ENCODE measurements at places on chromosomes 7 and 10. TPM values are rescaled to one million over a fixed set of nuclear protein-coding genes. Genes with fewer than 3 reads are reported as not detected.

The CLCN1 gene
- total RNA-seq, result not detected

The FOXP2 gene
- total RNA-seq, result not detected

The NUTM2D gene
- 1.9 TPM for total RNA-seq

The OPN4 gene
- total RNA-seq, result not detected

The TRPV5 gene
- total RNA-seq, result not detected

The CNPY1 gene
- not detected for total RNA-seq

The PRSS37 gene
- not detected for total RNA-seq

The ATRNL1 gene
- total RNA-seq, result 0.41 TPM

The LGI1 gene
- total RNA-seq, result not detected

The FAM221A gene
- 4.6 TPM for total RNA-seq

DNA sequence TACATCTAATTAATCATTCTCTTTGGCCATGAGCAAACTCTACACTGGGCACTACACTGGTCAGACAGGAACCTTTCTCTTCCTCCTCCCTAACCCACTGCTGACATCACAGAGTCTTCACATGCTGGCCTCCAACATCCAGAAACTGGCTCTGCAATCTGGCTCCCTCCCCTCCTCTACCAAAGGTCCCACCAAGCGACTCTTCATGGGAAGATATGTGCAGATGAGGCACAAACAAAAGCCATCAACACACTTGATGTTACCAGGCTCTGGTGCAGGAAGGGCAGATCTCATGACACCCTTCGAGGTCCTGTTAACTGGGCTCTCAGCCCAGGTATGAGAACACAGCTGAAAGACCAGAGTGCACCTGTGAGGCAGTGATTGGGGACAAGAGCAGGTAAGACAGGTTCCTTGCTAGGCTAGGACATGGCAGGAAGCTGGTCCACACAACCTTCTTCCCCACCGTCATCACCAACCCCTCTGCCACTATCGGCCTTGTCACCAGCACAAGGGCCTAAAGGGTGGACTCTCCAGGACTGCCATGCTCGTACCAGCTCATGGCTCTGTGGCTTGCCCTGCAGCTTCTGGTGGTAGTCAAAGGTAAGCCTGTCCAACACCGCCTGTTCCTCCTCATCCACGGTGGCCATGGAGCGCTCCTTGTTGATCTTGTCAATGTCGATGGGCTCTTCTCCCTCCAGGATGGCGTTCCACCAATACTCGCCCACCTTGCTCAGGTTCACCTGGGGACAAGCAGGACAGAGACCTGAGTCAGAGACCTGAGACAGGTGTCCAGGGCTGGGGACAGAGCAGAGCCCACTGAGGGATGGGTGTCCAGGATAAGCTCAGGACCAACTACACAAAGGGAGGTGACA lies 66.6 kb upstream of the CAMK2B start:
- no peak for DNase-seq

DNA sequence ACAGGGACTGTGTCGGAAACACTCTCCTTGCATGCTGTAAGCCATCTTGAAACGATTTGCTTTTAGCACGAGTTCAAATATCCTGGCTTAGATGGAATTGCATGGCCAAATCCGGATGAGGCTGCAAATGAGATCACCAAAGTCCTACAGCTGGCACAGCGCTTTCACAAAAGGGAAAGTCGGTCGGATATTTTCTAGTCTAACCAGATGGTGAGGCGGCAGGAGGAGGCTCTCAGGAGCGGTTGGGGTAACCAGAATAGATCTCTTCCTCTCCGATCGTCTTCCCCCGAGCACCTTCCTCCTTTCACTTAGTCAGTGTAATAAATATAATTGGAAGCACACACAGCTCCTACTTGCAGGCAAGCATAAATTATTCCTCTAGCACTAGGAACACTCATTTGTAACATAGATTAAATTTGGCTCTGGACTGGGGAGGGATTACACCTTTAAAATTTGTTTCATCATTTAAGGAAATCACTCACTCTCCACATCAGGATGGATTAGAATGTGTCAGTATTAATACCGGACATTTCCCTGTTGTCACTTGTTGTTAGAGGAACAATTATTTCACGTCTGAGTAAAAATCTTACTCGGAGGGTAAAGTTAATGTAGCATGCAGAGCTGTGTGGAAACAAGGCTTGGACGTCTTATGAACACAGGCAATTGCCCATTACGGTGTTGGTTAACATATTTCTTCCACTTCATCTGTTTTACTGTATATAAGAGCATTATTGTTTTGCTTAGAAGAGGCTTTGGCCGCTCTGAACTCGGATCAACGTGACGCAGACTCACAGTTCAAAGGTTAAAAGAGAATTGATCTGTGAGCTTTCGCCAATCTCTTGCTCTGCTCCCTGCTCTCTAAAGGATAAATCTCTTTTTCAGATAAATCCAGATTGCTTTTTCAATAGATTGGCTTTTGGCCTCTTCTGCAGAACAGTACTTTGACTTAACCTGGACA lies 857.9 kb downstream of the TYW1 start:
- no peak for DNase-seq

DNA sequence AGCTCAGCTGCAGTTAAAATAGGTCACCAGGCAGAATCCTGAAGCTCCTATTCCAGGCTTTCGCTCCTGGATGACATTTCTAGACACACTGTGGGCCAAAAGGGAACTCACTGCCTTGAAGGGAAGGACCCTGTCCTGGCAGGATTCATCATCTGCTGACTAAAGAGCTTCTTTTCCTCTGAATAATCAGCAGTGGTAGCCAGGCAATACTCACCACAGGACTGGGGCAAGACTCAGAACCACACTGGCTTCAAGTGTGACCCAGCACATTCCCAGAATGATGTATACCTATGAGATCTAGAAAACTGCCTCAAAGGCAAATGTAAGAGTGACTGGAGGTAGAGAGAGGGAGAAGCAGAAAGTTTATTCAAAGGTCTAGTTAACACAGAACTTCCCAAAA lies 29.5 kb upstream of the EBF3 start:
- no peak for DNase-seq

GRCh38 chr10:45470098-45471012 lies 96.3 kb downstream of the ALOX5 start:
- peak; percentile 45 for DNase-seq

DNA sequence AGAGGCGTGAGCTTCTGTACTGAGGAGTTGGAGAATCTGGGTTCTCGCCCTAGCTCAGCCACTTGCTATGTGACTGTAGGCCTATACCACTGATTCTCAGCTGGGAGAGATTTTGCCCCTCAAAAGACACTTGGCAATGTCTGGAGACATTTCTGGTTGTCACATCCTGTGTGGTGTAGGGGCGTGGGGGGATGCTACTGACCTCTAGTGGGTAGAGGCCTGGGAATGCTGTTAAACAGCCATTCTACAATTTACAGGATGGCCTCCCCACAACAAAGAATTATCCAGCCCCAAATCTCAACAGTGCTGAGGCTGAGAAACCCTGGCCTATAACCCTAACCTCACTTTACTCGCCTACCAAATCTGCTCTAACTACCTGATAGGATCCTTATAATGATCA lies 58.8 kb upstream of the GAD2 start:
- no peak for DNase-seq

GRCh38 chr10:123158682-123159081 lies 4.5 kb downstream of the BUB3 start:
- no peak for DNase-seq

DNA sequence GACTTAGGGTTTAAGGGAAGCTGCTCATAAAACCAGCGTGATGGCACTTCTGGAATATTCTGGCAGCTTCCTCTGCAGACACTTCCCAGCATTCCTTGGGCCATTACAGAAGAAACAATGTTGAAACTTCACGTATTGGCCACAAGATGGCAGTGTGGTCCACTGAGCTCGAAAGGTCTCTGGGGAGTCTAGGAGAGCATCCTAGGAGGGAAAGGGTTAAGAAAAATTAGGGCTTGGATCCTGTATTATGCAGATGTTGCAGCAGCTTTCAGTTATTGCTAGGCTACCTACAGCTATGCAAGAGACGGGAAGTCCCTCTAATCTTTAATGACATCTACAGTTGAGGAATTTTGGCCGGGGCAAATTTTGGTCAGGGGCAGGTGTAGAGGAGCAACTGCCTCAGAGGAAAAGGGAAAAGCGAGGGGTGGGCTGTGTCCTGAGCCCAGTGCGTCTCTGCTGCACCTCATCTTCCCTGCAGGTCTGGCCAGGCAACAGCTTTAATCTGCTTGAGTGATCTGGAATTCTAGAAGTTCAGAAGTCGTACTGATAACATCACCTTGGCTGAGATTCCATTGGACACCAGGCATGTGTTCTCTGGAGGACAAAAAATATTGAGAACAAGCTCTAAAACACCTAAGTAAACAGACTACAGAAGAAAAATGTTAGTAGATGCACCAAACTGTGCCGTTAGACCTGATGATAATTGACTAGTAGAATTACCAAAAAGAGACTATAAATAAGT lies 220.8 kb upstream of the PRSS58 start:
- no peak for DNase-seq

DNA sequence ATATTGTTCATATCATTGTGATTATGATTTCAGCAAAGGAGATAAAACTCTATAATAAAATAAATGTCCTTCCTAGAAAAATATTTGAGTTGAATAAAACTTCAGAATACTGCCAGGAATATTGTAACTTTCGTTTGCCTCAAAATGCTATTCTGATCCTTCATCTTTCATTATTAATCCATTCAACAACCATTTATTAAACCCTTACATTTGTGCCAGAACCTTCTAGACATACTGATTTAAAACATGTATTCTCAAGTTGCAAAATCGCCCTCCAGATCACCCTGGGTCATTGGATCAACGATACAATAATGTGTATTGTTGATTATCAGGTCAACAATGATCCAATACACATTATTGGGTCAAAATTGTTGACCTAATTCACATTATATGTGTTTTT lies 759.8 kb downstream of the CNTNAP2 start:
- no peak for DNase-seq

DNA sequence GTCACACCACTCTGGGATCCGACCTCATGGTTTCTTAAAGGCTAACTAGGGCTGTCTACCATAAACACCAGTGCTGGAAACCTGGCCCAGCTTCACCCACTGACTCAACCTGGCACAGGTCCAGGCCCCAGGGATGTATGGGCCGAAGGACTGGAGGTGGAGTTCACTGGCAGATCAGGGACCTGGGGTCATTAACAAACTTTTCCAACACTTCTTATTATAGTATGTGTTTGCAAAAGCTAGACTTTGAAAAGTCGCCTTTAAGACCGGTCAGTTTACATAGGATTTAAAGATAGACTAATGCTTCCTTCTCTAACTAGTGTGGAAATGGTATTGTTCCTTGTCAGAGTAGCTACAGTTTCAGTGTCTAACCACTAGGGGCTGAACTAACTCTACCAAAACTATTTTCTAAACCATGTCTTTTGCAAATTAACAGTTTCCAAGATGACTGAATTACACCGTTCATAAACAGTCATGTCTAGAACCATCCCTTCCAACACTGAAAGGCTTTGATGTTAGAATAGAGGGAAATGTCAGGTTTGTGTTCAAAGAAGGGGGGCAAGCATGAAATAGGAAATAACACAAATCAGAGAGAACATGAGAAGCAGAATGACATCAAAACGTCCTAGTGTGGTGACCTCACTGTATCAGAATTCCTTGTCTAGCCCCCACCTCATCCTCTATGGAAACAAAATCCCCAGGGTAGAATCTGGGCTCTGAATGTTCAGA lies 29.7 kb downstream of the STN1 start:
- peak; percentile 10 for DNase-seq

DNA sequence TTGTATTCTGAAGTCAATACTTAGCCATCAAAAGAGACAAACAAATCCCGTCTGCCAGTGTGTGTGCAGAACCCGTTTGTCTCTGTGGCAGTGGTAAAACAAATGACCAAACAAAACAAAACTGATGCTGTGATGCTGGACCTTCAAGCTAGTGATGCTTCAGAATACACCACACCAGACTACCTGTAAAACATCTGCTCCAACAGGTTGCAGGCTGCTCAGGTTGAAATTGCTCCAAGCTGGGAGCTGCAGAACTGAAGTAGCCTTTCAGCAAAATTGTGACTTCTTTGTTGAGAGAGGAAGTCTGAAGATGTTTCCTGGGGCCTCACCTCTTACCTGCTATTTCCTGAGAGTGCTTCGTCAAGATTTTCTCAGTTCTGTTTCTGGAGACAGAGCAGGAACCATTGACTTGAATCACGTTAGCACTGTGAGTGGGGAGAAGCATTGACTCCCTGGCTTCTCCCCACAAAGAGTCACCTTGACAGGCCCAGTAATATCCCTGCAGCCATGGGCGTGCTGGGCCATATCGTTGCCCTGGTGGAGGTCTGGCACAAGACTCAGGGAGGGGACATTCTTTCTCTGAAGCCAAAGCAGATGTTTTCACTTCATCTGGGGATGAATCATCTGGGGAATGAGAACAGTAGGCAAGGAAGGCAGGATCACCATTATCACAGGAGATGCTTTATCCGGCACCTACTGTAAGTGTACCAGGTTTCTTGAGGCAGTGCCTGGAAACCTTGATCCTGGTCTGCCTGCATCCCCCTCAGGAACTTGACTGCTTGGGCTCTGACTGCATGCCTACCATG lies 80.2 kb downstream of the RBM20 start:
- no peak for DNase-seq

GRCh38 chr7:134440067-134440466 lies 18.8 kb downstream of the AKR1B1 start:
- no peak for DNase-seq

GRCh38 chr10:24136070-24136469 lies 72.9 kb upstream of the KIAA1217 start:
- no peak for DNase-seq

- DNase-seq, result no peak
Observed at GRCh38 chr7:66267249-66267648, 62.1 kb downstream of the TPST1 start.

DNA sequence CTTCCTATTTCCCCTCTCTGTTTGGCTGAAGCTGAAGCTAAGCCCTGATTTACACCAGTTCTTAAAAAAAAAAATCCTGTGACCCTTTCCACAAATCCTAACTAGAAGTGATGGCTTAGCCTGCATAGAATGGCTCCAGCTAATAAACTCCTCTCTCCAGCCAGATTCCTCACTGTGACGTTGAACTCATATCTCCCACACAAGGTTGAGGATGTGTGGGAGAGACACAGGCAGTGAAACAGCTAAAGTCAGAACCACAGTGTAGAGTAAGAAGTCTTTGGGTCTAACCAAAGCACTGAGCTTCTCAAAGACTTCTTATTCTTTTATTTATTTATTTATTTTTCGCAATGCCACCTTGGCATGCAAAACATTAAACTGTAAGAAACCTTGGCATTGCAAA lies 268.3 kb downstream of the SNX13 start:
- no peak for DNase-seq

DNA sequence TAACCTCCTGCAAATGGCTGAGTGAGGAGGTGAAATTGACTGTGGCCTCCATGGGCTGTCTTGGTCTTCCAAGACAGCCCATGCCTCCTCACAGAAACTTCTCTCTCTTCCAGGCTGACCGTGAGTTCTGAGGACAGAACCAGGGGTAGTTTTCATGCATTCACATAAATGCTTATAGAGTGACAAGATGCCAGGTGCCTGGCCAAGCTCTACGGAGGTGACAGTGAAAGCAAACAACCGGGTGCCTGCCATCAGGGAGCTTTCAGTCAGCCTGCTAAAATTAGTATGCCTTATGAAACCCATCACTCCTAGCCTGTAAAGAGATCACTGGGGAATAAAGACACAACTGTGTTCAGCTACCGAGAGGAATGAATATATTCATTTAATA lies 919 bp upstream of the RHOBTB1 start:
- no peak for DNase-seq
